Naive thymus-derived CD8-positive, alpha-beta T cell (primary cell): ENCODE measurements at places on chromosomes 2 and 18.

- DNase-seq = no peak
These were observed 21.6 kb downstream of the DARS1 start for GRCh38 chr2:135963841-135964240.

- DNase-seq = no peak
These were observed 74.0 kb downstream of the BIRC6 start for GRCh38 chr2:32430804-32431203.

GRCh38 chr2:36658277-36658748 is 38.2 kb upstream of the VIT start:
- DNase-seq = no peak

DNA sequence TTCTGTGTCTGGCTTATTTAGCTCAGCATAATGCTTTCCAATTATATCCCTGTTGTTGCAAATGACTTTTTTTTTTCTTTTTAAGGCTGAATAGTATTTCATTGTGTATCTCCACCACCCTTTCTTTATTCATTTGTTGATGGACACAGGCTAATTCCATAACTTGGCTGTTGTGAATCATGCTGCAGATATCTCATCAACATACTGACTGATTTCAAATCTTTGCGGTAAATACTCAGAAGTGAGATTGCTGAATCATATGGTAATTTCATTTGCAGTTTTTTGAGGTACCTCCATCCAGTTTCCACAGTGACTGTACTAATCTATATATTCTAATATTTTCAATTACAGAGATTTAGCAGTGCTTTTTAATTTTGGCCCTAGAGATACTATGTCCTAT is 266.2 kb downstream of the TMX3 start:
- DNase-seq = no peak
